Stromal cell of bone marrow (primary cell): ENCODE measurements at places on chromosomes 3 and 15.

- no peak for DNase-seq
These were observed 429.3 kb upstream of the PDZRN3 start for GRCh38 chr3:74053970-74054516.

GRCh38 chr15:38750786-38751185 is 186.2 kb upstream of the RASGRP1 start:
- DNase-seq = no peak

DNA sequence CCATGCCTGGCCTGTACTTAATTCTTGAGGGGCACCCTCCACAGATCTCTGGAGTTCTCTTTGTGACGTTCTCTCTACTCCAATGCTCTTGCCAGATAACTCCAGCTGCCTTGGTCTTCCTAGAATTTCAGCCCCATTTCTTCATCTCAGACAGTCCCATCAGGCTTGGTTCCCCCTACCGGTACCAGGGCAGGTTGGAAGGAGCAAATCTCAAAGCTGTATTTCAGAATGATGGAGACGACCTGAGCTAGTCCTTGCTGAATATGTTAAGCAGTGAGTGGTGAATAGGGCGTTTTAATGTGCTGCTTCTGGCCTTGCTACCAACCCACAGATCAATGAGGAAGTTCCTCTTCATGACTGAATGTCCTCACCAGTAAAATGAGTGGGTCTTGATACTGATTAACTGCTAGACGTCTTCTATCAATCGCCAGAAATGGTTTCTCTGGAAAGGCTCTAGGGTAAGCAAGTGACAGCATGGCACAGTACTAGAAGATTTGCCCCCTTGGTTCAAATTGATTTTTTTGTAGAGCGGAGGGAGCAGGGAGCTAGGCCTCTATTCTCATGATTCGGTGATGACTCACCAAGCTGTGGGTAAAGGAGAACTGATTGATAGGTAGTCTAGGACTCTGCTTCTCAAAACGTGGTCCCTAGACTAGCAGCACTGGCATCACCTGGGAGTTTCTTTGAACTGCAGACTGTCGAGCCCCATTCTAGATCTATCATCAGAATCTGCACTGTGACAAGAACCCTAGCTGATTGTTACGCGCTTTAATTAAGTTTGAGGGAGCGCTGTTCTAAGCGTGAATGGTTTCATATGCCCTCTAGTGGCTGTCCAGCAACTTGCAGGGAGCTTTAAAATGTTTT is 67.8 kb downstream of the UBP1 start:
- DNase-seq = peak; percentile 47

DNA sequence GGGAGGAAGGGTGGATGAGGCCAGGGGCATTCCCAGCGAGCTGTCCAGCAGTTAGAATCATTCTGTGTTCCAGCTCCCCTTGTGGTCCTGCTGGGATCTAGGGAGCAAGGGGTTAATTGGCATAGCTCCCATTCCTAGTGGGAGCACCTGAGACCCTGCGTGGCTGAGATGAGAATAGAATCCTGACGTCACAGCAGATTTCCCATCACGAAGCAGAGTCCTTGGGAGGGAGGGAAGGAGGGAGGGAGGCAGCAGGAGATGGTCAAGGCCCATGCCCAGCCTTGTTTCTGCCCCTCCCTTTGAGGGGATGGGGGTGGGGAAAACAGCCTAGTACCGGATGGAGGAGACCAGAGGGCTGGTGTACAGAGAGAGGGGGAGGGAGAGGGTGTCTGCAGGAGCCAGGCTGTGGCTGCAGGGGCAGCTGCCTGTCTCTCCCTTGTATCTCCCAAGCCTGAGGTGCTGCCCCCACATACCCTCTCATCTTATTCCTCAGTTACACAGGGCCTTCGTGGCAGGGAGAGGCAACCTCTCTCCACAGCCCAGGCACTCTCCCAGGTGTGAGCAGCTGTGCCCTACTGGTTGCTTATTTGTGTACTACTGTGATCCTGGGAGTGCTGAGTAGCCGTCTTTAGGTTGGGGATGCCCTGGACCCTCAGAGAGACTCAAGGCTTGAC is 5.4 kb downstream of the TYRO3 start:
- DNase-seq = no peak

DNA sequence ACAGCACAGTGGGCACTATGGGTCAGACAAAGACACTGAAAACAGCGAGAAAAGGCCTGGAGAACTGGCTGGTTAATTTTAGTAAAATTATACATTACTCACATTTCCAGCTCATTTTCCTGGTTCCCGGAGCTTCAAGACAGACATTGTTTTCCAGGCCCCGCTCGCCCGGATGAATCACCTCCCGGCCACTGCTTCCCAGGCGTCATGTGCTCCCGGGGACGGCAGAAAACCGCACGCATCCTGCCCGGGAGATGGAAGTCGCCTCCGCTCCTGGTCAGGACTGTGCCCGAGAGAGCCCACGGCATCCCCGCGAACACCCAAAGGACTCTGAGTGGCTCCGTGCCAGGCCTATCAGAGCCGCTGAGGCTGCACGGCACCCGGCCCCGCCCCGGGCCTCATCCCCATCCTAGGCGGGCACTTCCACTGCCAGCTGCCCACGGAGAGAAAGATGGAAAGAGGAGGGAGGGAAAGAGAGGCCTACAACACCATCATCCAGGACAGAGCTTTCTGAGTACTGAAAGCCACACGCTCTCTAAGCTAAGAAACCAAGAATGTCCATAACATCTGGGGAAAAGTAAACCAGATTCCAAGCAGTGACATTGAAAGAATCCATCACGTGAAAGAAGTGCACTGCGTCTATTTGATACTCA is 75.1 kb downstream of the VGLL4 start:
- peak; percentile 97 for DNase-seq

DNA sequence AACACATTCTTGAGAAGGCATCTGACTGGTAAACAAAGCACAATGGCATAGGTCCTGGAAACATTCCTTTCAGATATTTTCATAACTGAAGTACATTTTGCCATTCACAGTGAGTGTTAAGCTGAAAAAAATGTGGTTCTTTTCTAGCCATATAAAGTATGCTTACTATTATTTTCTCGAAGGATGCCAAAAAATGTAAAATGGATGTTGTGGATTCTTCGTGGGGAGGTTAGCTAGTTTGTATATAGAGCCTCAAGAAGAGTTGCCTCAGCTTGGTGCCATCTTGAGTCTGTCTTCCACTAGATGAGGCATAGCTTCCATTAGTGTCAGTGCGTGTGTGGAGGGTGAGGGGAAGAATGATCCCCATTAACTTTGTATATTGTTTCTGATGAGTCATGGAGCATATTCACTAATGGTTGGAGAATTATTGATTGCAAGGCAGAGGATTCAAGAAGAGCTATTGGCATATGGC is 4.1 kb downstream of the MBNL1 start:
- DNase-seq = peak; percentile 48

DNA sequence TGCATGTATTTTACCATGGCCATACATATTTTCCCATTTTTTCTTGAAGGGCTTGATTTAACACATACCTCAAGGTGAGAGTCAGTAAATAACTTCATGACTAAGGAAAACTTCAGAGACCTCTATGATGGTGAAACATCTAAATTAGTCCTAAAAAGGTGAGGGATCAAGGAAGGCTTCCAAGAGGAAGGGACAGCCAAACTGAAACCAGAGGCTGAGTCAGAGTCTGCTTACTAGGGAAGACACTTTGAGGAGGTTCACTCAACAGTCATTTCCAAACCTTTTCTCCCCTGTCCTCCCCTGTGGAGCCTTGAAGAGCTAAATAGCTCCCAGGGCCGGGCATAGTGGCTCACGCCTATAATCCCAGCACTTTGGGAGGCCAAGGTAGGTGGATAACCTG is 206.6 kb downstream of the SHQ1 start:
- no peak for DNase-seq

DNA sequence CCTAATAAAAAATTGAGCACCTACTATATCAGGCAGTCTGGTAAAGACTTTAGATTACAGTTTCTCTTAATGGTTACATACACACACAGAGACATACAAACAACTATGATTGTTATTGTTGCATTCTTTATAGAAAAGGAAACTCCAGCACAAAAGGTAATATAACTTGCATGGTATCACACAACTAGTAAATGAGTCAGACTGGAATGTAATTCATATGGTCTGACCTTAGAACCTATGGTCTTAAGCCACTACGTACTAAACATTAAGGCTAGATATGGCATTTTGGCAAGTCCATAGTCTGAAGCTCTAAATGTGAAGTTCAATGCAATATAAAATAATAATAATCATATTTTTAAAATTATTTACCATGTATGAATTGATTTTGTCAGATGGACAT is 380.6 kb downstream of the LSAMP start:
- no peak for DNase-seq

GRCh38 chr3:47133641-47134040 is 30.3 kb downstream of the SETD2 start:
- DNase-seq = no peak

GRCh38 chr3:111269777-111270176 is 198.2 kb downstream of the NECTIN3 start:
- DNase-seq = no peak

DNA sequence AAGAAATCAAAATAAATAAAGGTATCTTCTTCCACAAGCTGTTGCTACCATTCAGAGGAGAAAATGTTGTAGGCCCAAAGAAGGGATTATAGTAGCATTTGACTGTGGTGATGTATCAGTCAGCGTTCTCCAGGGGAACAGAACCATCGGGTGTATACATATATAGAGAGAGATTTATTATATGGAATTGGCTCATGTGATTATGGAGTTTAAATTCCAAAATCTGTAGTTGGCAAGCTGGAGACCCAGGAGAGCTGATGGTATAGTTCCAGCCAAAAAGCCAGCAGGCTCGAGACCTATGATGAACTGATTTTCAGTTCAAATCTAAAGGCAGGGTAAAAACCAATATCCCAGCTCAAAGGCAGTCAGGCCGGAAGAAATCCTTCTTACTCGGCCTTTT is 7.4 kb upstream of the SPG21 start:
- DNase-seq = no peak

GRCh38 chr3:65168547-65168946 is 480.7 kb upstream of the ADAMTS9 start:
- DNase-seq = no peak

DNA sequence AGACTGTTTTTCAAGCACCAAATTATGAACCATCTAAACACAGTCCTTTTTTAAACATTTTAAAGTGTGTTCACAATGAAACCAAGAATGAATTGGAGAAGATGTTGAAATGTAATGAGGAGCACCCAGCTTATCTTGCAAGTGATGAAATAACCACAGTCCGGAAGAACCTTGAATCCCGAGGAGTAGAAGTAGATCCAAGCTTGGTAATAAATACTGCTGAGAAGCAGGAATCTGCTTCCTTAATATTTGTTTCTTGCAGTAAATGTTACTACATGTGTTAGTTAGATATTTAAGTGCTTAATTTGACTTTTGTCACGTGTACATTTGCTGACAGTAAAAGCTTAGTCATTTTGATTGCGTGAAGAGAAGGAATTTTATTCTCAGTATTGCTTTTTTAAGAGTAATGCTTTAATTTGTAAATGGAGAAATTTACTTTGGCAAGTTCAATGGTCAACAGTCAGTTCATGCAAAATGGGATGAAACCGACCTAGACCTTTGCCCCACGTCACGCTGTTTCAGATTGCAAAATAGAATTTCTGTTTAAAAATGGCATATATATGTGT is 69.8 kb downstream of the OPA1 start:
- DNase-seq = no peak

- no peak for DNase-seq
These were observed 52.6 kb upstream of the MYO5C start for GRCh38 chr15:52348056-52348745.

DNA sequence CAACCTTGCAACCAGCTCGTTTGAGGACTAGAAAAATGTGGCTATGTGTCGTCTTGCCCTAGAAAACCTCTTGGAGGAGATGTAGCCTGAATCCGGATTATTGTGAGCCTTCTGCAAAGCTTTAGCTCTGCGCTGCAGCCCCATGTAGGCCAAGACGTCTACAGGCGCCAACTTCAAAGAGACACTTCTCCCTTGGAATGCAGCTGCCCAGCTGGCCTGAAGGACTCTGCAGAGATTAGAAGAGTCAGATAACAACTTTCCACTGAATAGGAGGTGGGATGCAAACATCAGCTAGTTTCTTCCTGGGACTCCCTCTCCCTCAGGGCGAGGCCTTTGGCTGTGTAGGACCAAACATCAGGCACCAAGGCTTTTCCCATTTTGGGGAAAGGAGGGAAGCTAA is 356.5 kb upstream of the IL12A start:
- no peak for DNase-seq

DNA sequence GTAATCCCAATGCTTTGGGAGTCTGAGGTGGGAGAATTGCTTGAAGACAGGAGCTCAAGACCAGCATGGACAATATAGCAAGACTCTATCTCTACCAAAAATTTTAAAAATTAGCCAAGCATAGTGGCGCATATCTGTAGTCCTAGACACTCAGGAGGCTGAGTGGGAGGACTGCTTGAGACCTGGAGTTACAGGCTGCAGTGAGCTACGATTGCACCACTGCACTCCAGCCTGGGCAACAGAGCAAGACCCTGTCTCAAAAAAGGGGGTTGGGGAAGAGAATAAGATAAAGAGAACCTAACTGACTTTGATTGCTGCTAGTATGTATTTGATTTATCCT is 755 bp downstream of the CD200R1 start:
- DNase-seq = no peak

GRCh38 chr3:143331350-143331749 is 211.8 kb downstream of the CHST2 start:
- no peak for DNase-seq

DNA sequence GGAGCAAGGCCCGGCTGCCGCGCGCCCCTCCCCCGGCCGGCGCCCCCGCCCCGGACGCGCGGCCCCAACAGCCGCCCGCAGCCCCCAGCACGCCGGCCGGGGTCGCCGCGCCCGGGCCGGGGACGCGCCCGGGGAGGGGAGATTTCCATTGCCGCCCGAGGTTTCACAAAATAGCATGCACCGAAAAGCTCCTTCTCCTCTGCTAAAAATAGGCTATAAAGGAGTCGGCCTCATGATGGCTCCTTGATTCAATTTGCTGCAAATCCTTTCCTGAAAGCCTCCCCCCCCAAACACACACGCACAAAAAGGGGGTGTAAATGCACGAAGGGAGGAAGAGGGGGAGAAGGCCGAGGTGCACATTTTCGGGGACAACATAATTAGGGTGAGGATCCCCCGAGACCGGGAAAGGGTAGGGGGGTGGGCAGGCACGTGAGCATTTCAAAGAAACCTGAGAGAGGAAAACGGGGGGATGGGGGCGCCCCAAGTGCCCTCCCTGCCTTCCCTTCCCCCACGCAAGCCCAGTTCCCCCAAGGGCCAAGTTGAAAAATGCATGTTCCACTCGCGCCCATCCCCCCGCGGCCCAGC is 734 bp downstream of the TBL1XR1 start:
- no peak for DNase-seq

DNA sequence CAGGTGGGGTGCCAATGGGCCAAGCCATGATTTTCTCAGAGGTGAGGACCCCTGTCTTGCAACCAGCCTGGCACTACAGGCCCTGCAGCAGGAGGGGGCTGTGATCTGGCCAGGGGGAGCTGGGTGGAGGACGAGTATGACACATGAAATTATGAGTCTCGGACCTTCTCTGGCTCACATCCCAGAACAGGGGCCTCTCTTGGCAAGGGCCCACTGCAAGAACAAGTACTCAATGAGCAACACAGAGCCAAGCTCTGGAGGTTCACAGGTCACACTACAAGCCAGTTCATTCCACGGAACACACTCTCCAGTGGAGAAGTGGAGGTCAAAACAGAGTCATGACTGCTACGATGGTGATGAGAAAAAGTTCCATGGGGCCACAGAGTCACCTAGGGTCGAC is 28.3 kb downstream of the CCDC32 start:
- DNase-seq = peak; percentile 5
